ENCODE measurements at places on chromosomes 3 and 15.

- DNase-seq: no peak
These were observed 237.3 kb downstream of the XXYLT1 start for GRCh38 chr3:195033531-195034091.

- DNase-seq: no peak
These were observed 83.5 kb upstream of the BCL6 start for GRCh38 chr3:187828579-187829452.

- DNase-seq: no peak
These were observed 72.1 kb upstream of the MAGI1 start for GRCh38 chr3:66110840-66111239.

DNA sequence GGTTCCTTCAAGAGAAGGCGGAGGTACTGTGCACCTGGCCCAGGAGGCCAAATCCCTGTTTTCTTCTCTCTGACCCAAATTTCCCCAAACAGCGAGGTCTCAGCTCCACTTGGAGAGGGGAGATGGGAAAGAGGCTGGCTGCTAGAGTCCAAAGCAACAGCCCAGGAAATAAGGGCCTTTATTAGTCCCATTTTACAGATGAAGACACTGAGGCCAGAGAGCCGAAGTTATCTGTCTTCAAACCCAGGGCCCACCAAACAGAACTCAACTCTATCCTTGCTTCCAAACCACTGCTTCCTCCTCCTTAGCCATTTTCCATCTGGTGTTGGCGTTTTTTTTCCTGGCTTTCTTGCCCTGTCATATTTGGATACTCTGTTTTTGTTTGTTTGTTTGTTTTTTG, 22.0 kb upstream of the FLNB start:
- no peak for DNase-seq

- DNase-seq: no peak
These were observed 28.2 kb downstream of the B3GNT5 start for GRCh38 chr3:183281126-183281797.

GRCh38 chr3:46245146-46245545, 2.9 kb downstream of the CCR3 start:
- DNase-seq: no peak

DNA sequence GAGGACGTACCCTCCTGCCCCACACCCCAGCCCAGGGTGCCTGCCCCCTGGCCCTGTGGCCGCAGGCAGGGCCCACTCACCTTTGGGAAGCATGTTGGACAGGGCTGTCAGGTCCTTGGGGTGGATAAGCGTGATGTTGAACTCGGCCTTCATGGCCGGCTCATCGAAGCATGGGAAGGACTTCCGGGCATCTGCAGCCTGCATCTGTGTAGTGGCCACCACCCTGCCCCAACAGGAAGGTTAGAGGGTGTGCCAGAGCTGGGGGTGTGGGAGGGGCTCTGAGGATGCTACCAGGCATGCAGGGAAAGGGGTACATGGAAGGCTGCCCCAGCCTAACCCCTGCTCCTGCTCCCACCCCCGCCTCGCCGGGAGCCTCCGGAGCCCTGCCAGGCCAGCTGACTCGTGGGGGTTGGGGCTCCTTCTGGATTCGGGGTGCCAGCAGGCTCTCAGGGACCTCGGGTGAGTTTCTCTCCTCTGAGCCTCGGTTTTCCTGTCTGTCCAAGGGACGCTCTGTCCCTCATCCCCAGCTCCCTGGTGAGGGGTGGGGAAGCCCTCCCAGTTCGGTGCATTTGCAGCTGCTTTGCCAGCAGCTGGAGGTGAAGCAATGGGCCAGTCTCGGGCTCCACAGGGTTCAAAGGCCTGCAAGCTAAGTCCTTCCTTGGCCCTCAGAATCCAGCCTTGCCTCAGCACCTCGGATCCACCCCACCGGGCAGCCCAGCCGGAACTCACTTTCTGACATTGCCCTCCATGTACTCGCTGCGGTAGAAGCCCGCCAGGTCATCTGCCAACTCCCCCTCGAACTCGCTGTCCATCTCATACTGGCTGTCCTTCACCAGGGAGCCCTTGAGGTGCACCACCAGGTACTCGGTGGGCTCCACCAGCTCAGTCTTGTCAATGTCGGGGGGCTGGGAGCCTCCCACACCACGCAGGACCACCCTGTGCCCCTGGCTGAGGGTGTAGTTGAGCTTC, 9.1 kb downstream of the ANPEP start:
- DNase-seq: no peak

- no peak for DNase-seq
These were observed 31.2 kb downstream of the SLC25A36 start for GRCh38 chr3:140972833-140973232.

- no peak for DNase-seq
These were observed 109.0 kb upstream of the TBL1XR1 start for GRCh38 chr3:177306252-177306651.

GRCh38 chr3:64685800-64686445, 1.9 kb downstream of the ADAMTS9 start:
- DNase-seq: no peak

All from stimulated activated CD8-positive, alpha-beta memory T cell treated with anti-CD3 and anti-CD28 coated beads, Interleukin-7, amount 100 ng/mL, for 24 hours (primary cell).